Mononuclear cell (primary cell): ENCODE measurements at places on chromosomes 2 and 18. TPM values are rescaled to one million over a fixed set of nuclear protein-coding genes. Genes with fewer than 3 reads are reported as not detected.

Gene SLC5A7
- under 0.01 TPM for total RNA-seq

Gene SLC4A3
- total RNA-seq, result 0.10 TPM

Gene HOXD13
- total RNA-seq, result not detected

Gene HOXD10
- not detected for total RNA-seq

Gene ARHGAP25
- total RNA-seq, result 28.2 TPM

Gene BCS1L
- 3.4 TPM for total RNA-seq

Gene CGREF1
- total RNA-seq, result 0.10 TPM

Gene PAX8
- 0.31 TPM for total RNA-seq

Gene VIL1
- 2.1 TPM for total RNA-seq

Gene BCL2
- total RNA-seq, result 78.2 TPM

Gene EHD3
- 8.2 TPM for total RNA-seq

Gene NTSR2
- not detected for total RNA-seq

Gene DPYSL5
- total RNA-seq, result not detected

Gene CYP26B1
- under 0.01 TPM for total RNA-seq

Gene CD8B2
- 0.73 TPM for total RNA-seq

Gene SCN3A
- total RNA-seq, result 3.3 TPM

Gene TMEM18
- 11.5 TPM for total RNA-seq

Gene TBC1D8
- 11.3 TPM for total RNA-seq

Gene SCYGR4
- not detected for total RNA-seq

Gene ANXA4
- 6.0 TPM for total RNA-seq

Gene AQP12A
- not detected for total RNA-seq
